ENCODE measurements at places on chromosomes 7 and 10. TPM values are rescaled to one million over a fixed set of nuclear protein-coding genes. Genes with fewer than 3 reads are reported as not detected.

Gene CTAGE4
- polyA plus RNA-seq: 3.0 TPM

Gene SERPINE1
- polyA plus RNA-seq: 0.46 TPM

Gene CALML5
- polyA plus RNA-seq: not detected

Gene PKD2L1
- 0.60 TPM for polyA plus RNA-seq

Gene HMX3
- not detected for polyA plus RNA-seq

Gene SUPV3L1
- 21.6 TPM for polyA plus RNA-seq

Gene DMBT1
- polyA plus RNA-seq: 7.2 TPM

Gene RBP4
- 3.0 TPM for polyA plus RNA-seq

Gene SPDYE8
- polyA plus RNA-seq: not detected

Gene MAT1A
- 0.23 TPM for polyA plus RNA-seq

Gene GALNT17
- 1.8 TPM for polyA plus RNA-seq

Gene RHOBTB1
- polyA plus RNA-seq: 3.3 TPM

Gene SLC13A1
- 0.23 TPM for polyA plus RNA-seq

Gene HOXA6
- not detected for polyA plus RNA-seq

Gene SEMA3A
- 3.6 TPM for polyA plus RNA-seq

Gene APBB1IP
- 3.0 TPM for polyA plus RNA-seq
